ENCODE measurements at places on chromosomes 3 and 15.

GRCh38 chr3:184371570-184372018 is 6.4 kb downstream of the THPO start:
- peak; percentile 64 for DNase-seq

- DNase-seq = no peak
Measured at GRCh38 chr3:131803113-131803512, 231.7 kb downstream of the CPNE4 start.

DNA sequence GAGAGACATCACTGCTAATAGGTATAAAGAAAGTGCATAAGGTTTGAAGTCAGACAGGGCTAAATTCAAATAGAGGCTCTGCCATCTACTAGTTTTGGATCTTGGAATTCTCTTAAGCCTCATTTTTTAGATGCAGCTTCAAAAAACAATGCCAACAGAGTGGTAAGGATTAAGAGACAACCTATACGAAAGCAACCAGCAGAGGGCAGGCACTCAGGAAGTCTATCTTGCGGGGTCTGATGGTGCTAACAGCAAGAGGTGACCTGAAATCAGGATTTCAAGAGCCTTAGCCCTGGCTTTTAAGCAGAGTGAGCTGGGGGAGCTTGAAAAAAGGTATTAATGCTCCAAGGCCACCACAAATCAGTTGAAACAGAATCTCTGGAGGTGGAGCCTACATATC is 40.7 kb downstream of the LDHAL6B start:
- DNase-seq = peak; percentile 28

DNA sequence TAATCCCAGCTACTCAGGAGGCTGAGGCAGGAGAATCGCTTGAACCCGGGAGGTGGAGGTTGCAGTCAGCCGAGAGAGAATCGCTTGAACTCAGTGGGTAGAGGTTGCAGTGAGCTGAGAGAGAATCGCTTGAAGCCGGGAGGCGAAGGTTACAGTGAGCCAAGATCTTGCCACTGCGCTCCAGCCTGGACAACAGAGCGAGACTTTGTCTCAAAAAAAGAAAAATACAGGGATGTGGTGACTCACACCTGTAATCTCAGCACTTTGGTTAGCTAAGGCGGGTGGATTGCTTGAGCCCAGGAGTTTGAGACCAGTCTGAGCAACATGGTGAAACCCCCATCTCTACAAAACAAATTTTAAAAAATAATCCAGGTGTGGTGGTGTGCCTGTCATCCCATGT is 26.8 kb downstream of the UBE2E1 start:
- no peak for DNase-seq

- DNase-seq = no peak
Measured at GRCh38 chr15:73885954-73886700, 12.8 kb downstream of the TBC1D21 start.

All from CD4-positive, alpha-beta T cell treated with Interleukin-15 for 4 hours (primary cell).